Activated naive CD8-positive, alpha-beta T cell treated with anti-CD3 and anti-CD28 coated beads, Interleukin-2, amount 10 ng/mL, durations not matched to agents 7 days and 5 days (primary cell): ENCODE measurements at places on chromosomes 11 and 22. TPM values are rescaled to one million over a fixed set of nuclear protein-coding genes. Genes with fewer than 3 reads are reported as not detected.

Gene MICAL3
- 35.7 TPM for total RNA-seq

Gene DGCR2
- total RNA-seq: 38.3 TPM

Gene BIRC3
- 55.0 TPM for total RNA-seq

Gene P2RX6
- 0.82 TPM for total RNA-seq

Gene IGLL5
- not detected for total RNA-seq

Gene CCDC87
- total RNA-seq: 0.09 TPM

Gene ATG13
- 70.0 TPM for total RNA-seq

Gene GAB4
- total RNA-seq: not detected

- H3K4me1 ChIP-seq: peaks cover 4% of the 10 kb centered on the region
- peaks cover 19% of the 10 kb centered on the region for H3K36me3 ChIP-seq
- H3K4me3 ChIP-seq: no peak overlapping the region
- no peak overlapping the region for H3K27ac ChIP-seq
- no peak for DNase-seq
Measured at GRCh38 chr11:130269326-130269943, 45.3 kb downstream of the ZBTB44 start.

DNA sequence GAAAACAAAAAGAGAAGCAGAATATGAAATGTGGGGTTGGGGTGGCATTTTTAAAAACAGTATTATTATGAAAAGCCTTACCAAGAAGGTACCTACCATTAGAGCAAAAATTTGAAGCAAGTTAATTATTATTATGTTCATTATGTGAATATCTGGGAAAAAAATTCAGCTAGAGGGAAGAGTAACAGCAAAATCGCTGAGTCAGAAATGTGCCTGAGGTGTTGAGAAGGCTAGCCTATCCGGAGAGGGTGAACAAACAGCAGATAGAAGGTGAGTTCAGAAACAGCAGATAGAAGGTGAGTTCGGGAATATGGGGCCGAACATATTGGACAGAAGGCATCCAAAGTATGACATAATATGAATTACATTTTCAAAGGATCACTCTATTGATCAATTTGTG is 536.8 kb upstream of the ANO5 start:
- H3K27ac ChIP-seq: no peak overlapping the region
- H3K36me3 ChIP-seq: no peaks in the 10 kb centered on the region
- H3K4me1 ChIP-seq: no peaks in the 10 kb centered on the region
- no peak for DNase-seq
- no peaks in the 10 kb centered on the region for H3K27me3 ChIP-seq

- H3K27ac ChIP-seq: peak overlapping the region; percentile 63
- H3K4me1 ChIP-seq: peaks cover 10% of the 10 kb centered on the region
- DNase-seq: peak; percentile 38
- no peak overlapping the region for H3K4me3 ChIP-seq
- no peaks in the 10 kb centered on the region for H3K36me3 ChIP-seq
Measured at GRCh38 chr11:45025716-45026492, 75.2 kb upstream of the TP53I11 start.

GRCh38 chr11:12259956-12260355 is 117.4 kb upstream of the PARVA start:
- DNase-seq: no peak
- no peaks in the 10 kb centered on the region for H3K27me3 ChIP-seq
- H3K4me1 ChIP-seq: no peaks in the 10 kb centered on the region
- H3K4me3 ChIP-seq: no peak overlapping the region
- H3K27ac ChIP-seq: no peak overlapping the region

- H3K4me1 ChIP-seq: peaks cover 2% of the 10 kb centered on the region
- H3K4me3 ChIP-seq: no peak overlapping the region
- peaks cover 34% of the 10 kb centered on the region for H3K36me3 ChIP-seq
- DNase-seq: no peak
Measured at GRCh38 chr11:74070723-74071492, 62.0 kb upstream of the UCP3 start.

DNA sequence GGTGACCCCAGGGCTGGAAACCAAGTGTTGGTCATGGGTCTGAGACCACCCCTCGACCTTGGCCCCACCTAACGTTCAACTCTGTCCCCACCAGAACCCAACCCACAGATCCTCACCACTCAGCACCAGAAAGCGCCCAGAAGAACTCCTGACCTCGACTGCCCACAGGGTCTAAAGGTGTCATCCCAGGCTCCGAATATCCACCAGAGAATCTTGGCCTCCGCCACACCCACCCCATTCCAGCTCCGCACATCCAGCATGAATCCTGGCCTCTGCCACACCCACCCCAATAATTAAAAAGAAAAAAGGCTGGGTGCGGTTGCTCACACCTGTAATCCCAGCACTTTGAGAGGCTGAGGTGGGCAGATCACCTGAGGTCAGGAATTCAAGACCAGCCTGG is 1.3 kb downstream of the CERK start:
- H3K27me3 ChIP-seq: no peaks in the 10 kb centered on the region
- H3K27ac ChIP-seq: peak overlapping the region; percentile 96
- DNase-seq: no peak
- peaks cover 11% of the 10 kb centered on the region for H3K36me3 ChIP-seq
- H3K4me1 ChIP-seq: peaks cover 38% of the 10 kb centered on the region

- H3K27ac ChIP-seq: peak overlapping the region; percentile 93
- H3K4me3 ChIP-seq: peak overlapping the region; percentile 56
- H3K4me1 ChIP-seq: peaks cover 57% of the 10 kb centered on the region
Measured at GRCh38 chr22:36452250-36452977, 29.0 kb downstream of the TXN2 start.

DNA sequence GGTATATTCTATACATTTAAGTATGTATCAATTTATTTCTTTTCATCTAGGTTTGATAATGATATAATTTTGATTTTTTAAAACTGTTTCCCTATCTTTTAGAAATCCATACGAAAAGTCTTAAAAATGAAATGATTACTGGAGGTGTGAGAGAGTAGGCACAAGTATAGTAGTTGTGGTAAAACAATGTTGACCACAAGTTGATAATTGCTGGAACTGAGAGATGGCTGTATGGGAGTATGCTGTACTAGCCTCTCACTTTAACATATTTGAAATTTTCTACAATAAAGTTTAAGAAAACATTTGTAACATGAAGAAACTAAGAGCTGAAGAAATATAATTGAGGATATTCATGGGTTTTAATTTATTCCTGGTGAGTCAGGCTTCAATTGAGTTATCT is 30.0 kb downstream of the FSHB start:
- peaks cover 15% of the 10 kb centered on the region for H3K27me3 ChIP-seq
- no peak overlapping the region for H3K4me3 ChIP-seq
- DNase-seq: no peak
- H3K4me1 ChIP-seq: peaks cover under 1% of the 10 kb centered on the region

- peaks cover 14% of the 10 kb centered on the region for H3K4me1 ChIP-seq
- H3K27ac ChIP-seq: peak overlapping the region; percentile 61
- peak; percentile 67 for DNase-seq
- H3K4me3 ChIP-seq: no peak overlapping the region
- peaks cover 3% of the 10 kb centered on the region for H3K36me3 ChIP-seq
Measured at GRCh38 chr22:30649430-30650007, 13.9 kb downstream of the SLC35E4 start.

- peak overlapping the region; percentile 74 for H3K4me3 ChIP-seq
- peaks cover 38% of the 10 kb centered on the region for H3K4me1 ChIP-seq
- no peaks in the 10 kb centered on the region for H3K27me3 ChIP-seq
- peak overlapping the region; percentile 97 for H3K27ac ChIP-seq
- DNase-seq: peak; percentile 37
- H3K36me3 ChIP-seq: peaks cover 11% of the 10 kb centered on the region
Measured at GRCh38 chr11:13923716-13924650, 38.5 kb upstream of the SPON1 start.

DNA sequence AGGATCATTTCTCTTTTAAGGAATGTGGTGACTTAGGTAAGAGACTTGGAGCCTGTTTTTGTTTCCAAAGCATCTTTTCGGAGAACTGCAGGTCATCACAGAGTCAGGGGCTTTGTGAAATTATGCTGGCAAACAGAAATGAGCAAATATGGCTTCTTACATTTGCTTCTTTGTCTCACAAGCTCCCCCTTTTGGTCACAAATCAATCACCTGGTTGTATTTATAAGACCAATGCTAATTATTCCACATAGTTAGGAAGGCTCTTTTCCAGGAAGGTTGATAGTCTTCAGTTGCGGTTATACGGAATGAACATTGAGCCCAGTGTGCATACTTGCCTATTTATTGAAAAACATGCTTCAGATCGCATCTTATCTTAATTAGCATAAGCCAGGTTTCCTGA is 34.6 kb upstream of the CEP126 start:
- no peaks in the 10 kb centered on the region for H3K36me3 ChIP-seq
- peaks cover 4% of the 10 kb centered on the region for H3K27me3 ChIP-seq
- H3K27ac ChIP-seq: no peak overlapping the region
- DNase-seq: no peak
- no peak overlapping the region for H3K4me3 ChIP-seq
